ENCODE measurements at places on chromosomes 5 and 9.

GRCh38 chr5:124952079-124952478 is 205.6 kb upstream of the ZNF608 start:
- no peak for DNase-seq

DNA sequence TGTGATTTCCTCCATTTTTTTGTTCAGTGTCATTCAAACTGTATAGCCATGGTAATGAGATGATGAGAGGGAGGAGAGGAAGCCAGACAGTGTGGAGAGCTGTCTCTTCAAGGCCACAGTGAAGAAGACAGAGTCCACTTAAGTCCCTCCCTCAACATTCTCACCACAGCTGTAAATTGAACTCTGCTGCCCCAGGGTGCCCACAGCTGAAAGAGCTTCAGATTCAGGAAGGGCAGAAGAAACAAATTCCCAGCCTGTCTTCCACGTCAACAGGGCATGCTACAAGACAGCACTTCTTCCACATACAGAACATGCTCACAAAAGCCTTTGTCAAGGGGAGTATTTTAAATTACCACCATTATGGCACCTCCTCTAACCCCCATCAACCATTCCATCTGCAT is 100.4 kb downstream of the KLHL3 start:
- DNase-seq: no peak

DNA sequence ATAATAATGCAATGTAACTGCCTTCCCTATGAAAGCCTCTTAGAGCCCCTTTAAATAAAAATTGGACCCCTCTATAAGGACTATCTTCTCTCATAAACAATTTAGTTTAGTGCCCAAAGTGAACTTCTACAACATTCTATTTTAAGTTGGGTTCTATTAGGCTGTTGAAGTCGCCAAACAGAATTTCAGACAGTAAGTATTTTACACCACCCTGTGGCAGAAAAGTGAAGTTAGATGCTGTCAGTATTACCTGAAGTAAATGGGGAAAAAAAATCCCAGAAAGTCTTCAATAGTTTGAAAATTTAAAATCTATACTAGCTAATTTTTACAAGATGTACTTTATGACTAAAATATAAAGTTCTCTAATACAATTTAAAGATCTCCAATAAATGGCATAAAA is 29.5 kb downstream of the CAAP1 start:
- DNase-seq: no peak

- no peak for DNase-seq
Observed at GRCh38 chr5:168313596-168314204, 22.3 kb downstream of the WWC1 start.

GRCh38 chr9:98775831-98776441 is 20.4 kb downstream of the ANKS6 start:
- peak; percentile 73 for DNase-seq

DNA sequence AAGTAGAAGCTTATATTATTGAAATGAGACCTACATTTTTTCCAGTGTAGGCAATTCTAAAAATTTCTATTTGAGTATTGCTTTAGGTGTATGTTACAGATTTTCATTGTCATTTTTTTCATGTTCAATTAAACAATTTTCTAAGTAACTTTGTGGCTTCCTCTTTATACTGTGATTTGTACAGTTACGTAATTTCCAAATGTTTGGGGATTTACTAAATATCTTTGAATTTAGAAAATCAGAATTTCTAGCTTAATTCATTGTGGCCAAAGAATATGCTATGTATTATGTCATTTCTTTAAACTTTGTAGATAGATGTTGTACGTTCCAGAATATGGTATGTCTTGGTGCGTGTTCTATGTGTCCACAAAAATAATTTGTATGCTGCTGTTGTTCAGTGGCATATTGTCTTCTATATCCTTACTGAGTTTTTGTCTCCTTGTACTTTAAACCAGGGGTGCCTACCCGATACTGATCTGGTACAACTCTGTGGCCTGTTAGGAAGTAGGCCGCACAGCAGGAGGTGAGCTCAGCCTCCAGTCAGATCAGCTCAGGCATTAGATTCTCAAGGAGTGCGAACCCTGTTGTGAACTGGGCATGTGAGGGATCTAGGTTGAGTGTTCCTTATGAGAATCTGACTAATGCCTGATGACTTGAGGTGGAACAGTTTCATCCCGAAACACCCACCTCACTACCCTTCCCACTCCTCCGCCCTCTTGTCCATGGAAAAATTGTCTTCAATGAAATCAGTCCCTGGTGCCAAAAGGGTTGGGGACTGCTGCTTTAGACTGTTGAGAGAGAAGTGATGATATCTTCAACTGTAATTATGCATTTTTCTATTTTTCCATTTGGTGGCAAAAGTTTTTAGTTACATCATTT is 63.5 kb downstream of the UBE2R2 start:
- DNase-seq: no peak

All from hematopoietic multipotent progenitor cell treated with erythropoietin and hydrocortisone succinate and interleukin-3 and kit ligand, for 8 days (in vitro differentiated cells).